ENCODE measurements at places on chromosomes 11 and 22.

DNA sequence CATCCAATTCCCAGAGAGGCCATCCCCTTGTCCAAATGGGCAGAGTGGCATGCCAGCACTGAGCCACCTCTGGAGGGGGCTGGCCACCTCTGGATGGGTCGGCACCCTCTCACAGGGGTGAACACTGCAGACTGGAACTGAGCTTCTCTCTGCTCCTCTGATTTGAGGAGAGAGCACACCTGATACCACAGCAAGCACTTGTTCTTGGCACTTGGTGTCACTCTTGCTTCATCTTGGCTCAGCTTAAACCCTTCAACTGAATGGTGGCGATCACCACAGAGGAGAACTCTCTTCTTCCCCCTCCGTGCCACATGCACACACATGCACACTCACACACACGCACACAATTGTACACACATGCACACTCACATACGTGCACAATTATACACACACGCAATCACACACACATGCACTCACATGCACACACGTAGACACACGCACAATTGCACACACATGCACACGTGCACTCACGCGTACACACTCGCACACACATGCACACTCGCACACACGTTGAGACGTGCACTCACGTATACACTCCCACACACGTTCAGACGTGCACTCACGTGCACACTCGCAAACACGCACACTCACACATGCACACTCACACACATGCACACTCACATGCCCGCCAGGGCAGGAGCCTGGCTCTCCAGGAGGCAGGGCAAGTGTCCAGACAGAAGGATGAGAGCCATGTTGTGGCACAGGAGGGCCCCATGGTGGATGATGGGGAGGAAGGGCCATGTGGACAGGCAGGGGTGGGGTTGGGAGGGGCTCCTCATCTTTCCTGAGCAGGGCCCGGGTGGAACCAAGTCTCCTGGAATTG lies 23.4 kb downstream of the OVOL1 start:
- DNase-seq, result no peak

GRCh38 chr11:133541021-133541719 lies 8.9 kb upstream of the OPCML start:
- no peak for DNase-seq

DNA sequence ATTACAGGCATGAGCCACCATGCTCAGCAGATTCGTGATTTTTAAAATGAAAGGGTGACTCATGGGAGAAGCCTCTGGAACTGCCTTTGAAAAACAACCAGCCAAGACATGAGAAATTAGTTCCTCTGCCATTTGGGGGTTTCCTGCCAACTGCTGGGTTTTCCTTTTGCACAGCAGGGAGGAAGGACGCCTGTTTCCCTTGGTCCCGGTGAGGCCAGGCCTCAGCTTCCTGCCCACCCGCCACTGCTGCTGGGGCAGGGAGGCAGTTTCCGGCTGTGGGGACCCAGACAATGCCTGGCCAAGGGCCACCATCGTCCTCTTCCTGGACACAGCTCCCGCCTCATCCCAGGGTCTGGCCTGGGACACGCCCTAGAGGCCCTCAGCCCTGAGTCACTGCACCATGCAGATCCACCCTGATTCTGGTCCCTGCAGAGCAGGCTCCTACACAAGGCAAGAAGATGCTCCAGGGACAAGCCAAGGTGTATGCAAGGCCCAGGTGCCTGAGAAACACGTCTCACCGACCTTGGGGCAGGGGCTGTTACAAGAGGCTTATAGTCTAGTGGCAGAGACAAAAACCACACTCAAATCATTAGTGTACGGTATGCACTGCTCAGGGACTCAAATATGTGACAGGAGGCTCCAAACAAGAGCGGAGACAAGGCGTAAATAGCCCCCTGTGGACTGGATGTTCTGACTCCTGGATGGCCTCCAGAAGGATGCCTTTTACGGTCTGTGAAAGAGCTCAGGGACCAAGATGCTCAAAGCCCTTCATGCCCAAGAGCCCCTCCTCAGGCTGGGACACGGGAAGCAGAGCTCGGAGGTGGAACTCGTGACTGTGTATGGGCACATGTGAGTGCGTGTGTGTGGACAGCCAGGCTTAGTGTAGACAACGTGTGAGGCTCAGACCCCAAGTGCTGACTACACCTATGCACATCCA lies 10.0 kb downstream of the PPM1F start:
- DNase-seq, result peak; percentile 76

DNA sequence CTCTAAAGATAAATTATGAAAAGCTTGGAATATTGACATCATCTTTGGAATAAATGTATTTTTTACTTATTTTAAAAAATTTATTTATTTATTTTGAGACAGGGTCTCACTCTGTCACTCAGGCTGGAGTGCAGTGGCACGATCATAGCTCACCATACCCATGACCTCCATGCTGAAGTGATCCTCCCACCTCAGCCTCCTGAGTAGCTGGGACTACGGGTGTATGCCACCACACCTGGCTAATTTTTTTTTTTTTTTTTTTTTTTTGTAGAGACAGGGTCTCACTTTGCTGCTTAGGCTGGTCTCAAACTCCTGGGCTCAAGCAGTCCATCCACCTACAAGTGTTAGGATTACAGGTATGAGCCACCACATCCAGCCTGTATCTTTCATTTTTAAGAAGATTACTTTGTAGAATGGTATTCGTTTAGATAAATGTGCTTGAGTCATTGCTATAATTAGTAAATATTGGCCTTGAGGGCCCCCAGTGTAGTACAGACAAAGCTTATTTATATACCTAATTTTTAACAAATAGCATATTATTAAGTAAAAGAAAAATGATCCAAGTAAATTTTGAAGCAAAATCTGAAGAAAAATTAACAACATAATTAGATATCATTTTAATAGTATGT lies 8.5 kb downstream of the SWAP70 start:
- DNase-seq, result no peak

DNA sequence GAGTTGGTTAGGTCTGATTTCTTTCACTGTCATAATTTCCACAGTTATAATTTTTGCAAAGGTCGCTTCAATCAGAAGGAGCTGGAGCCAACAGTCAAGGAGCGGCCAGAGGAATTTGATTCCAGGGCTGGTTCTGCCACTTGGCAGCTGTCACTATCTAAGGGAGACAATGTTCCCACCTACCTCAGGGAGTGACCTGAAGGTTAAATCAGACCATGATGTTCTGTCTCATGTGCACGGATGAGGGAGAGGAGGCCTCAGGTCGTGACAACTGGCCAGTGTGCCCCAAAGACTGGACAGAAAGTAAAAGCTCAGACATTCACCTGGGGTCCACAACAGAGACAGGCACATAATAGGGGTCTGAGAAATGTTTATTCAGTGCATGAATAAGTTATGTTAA lies 7.6 kb downstream of the MRGPRD start:
- no peak for DNase-seq

- no peak for DNase-seq
Measured at GRCh38 chr11:96234866-96235441, 108.0 kb downstream of the MAML2 start.

GRCh38 chr11:78954261-78954660 lies 379.6 kb upstream of the NARS2 start:
- no peak for DNase-seq

DNA sequence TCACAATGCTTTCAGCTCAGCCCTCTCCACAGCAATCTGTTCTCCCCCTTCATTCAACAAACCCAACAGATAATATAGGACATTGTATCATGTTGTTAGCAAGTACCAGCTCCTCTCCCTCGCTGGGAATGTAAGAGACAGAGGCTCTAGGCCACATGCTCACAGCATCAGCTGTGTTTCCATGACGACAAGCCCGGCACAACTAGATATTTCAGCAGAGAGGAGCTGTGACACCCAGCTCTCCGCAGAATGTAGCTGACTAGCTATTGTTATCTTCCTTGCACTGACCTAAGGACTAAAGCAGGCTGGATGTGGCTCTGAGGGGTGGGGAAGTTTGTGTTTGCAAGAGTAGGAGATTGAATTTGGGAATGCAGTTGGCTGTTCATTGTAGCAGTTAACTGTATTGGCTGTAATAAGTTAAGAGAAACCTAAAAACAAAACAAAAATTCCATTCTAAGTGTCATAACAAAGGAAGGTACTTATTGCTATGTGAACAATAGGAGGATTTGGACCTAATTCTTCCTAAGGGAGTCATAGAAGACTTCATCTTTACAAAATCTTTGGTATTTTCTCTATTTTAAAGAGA lies 28.0 kb upstream of the RRAS2 start:
- no peak for DNase-seq

- no peak for DNase-seq
Measured at GRCh38 chr11:32884770-32885384, 7.7 kb upstream of the QSER1 start.

DNA sequence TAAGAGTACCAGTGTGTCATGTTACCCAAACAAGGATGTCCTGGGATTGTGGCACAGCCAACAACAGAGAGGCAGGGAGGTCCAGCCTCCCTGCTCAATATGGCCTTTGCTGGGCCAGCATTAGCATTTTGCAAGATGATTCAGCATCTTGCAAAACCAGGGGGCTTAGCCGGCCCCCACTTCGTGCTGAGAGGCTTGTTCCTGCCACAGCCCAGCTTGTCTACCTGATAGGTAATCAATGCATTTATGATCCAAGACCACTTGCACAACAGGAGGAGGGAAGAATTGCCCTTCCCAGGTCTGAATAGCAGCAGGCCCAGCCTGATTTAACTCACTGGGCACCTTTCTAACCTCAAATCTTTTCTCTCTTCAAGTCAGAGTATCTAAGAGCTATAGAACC lies 189.0 kb upstream of the SYT13 start:
- DNase-seq, result no peak

- peak; percentile 24 for DNase-seq
Measured at GRCh38 chr11:129881570-129882170, 13.7 kb downstream of the NFRKB start.

DNA sequence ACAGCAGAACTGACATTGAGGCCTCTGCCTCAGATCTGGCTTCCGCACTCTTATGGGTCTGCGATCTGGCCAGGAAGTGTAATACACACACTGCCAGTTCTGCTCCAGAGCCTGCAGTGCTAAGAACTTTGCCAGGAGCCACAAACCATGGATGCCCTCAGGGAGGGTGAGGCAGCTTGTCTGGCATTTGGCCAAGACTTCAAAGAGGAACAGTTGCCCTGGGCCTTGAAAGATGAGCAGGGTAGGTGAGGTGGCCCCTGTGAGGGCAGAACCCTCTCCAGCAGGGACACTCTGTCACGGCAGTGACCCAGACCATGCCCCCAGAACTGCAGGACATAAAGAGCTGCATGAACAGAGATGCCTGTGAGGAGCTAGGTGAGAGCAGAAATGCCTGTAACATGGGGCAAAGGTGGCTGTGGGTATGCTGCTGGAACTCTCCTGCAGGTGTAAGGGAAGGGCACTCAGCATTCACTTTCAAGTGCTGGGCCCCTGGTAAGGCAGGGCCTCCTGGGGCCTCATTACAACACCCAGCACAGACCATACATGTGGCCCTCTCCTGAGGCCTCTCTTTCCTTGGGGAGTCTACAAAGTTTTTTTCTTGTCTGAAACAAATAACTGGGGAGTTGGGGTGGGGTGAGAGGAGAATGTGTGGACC lies 47.3 kb downstream of the NEU3 start:
- no peak for DNase-seq

DNA sequence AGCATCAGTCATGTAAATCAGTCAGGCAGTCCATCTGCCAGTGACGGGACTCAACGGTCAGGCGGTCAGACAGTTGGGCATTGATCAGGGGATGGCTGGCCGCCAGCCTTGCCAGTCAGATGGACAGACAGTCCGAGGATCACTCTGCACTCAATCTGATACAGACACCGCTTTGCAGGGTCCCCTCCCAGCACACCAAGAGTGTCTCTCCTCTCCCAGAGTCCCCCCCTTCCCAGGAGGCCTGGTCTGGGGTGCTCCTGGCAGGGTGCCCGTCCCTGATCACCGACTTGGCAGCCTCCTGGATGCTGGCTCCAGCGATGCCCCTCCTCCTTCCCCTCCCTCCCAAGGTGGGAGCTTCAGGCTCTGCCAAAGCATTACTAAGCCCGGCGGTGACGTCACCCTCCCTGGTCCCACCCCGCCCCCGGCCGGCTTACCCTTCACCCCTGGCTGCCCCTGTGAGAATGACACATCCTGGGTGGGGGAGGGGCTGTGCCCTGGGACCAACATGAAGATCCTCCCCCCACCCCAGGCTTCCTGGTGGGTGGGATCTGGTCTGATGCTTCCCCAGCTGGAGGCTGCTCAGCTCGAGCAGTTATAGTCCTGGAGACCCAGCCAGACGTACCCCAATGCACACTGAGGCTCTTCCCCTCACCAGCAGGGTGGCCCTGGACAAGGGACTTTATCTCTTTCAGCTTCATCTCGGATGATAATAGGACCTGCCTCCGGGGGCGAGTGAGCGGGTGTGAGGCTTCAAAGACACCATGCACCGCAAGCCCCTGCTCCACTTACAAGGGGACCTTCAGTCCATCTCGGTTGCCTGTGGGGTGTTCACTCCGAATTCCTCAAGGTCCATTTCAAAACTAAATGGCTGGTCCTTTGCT lies 69.2 kb downstream of the CD82 start:
- DNase-seq, result peak; percentile 85

GRCh38 chr11:77436506-77436905 lies 37.4 kb downstream of the PAK1 start:
- no peak for DNase-seq

- DNase-seq, result no peak
Measured at GRCh38 chr22:44661070-44661469, 40.9 kb upstream of the PRR5 start.

DNA sequence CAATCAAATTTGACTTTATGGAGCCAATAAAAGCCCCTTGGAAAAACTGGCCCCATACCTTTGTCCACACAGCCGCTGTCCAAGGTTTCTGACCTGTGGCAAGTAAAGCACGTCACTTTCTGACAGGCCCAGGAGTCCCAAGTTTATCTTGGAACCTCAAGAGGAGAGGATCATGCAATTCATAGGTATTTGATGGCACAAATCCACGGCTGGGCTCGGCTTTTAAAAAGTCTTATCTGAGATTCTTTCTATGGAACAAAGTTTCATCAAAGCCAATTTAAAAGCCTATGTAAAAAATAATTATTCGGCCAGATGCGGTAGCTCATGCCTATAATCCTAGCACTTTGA lies 13.6 kb downstream of the TMEM138 start:
- no peak for DNase-seq

- no peak for DNase-seq
Measured at GRCh38 chr11:47848700-47849155, 578 bp upstream of the NUP160 start.

GRCh38 chr11:45805305-45806071 lies 539 bp downstream of the SLC35C1 start:
- DNase-seq, result peak; percentile 60

DNA sequence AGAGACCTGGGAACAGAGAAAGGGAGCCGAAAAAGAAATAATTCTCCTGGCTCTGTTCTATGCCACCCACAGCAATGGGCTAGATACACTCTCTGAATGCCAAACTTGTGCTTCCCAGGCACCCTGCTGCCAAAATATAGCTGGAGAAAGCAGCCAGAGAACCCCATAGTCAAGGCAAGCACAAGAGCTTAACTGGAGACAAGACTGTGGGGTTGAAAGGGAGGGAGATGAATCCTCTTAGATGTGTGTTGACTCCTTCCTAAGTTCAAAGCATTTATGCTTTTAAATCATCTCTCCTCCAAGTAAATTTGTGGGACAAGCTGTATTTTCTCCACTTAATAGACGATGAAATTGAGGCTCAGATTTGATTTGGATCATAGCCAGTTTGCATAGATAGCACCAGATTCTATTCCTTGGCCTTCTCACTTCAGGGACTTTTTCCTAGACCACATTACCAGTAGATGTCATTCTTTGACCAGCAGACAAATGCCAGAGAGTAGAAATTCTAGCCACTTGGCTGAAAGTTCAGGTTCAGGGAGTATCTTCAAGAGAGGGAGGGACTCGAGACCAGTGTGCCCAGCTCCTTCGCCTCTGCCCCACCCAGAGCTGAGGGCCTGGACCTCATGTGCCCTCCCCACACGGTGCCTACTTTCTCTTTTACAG lies 16.5 kb upstream of the ETS1 start:
- DNase-seq, result no peak
